Ovary (tissue), 10 donors: ENCODE measurements at places on chromosomes 7 and 10.

DNA sequence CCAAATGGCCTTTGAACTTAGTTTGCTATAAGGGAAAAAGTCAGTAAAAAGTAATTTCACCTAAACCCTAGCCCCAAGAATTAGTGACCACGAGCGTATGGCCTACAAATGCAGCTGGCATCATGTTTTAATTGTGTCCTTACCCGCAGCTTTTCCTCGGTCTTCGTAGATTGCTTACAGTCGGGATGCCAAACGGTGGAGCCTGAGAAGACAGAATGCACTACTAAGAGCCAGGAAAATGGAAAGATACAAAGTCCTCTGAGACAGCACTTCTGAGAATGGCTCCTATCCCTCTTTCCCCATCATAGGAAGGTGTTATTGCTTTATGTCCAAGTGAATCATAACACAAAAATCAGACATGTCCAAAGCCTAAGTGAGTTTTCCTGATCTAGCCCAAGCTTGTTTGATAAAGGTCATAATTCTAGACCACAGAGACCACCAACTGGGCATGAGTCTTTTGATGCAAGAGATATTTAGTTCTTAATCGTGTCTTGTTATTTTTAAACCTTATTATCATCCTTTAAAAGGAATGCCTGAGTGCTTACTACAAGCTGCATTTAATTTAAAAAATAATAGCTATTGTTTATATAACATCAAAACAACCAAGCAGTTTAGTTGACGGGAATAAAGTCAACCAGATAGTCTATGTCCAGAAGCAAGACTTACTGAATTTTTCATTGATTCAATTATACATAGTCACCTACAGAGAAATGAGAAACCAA lies 83.7 kb upstream of the AFAP1L2 start:
- no peak for DNase-seq

DNA sequence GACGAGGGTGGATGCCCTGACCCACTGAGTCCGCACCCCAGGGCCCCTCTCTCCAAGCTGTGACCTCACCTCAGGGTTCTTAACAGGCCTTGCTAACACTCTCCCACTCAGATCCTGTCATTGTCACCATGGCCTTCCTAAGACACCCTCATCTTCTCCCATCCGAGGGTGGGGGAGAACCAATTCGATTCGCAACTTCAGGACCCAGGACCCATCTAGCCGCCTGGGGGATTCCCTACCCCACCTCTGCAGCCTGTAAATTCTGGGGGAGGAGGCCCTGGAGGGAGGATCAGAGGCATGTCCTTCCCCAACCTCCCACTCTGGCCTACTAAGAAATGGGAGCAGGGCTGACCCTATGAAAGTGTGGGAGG lies 17.4 kb downstream of the TRIM8 start:
- DNase-seq: no peak

DNA sequence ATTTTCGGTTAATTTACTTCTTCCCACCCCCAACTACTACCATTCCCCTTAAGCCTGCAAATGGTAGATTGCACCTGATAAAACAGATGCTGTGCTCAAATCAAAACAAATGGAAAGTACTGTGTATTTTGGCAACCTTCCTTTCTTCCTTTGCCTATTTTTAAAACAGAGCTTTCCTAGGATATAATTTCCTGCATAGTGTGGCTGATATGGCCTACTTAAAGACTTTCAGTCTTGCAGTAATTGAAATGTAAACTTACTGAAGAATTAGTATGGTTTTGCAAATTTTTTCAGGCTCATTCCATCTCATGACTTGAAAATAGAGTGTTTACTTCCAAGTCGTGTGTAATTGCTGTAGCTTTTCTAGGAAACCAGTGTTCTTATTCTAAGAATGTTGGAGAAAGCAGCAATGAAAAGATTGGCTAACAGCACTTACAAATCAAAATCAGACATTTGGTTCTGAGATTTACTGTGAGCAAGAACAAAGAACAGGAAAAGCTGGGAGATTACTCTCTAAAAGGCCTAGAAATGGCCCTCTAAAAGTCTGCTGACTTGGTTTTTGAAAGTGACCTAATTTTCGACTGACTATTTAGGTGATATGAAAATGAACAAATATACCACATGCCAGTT lies 52.0 kb downstream of the REEP3 start:
- DNase-seq: no peak

GRCh38 chr10:117148284-117148683 lies 10.2 kb upstream of the VAX1 start:
- DNase-seq: no peak

DNA sequence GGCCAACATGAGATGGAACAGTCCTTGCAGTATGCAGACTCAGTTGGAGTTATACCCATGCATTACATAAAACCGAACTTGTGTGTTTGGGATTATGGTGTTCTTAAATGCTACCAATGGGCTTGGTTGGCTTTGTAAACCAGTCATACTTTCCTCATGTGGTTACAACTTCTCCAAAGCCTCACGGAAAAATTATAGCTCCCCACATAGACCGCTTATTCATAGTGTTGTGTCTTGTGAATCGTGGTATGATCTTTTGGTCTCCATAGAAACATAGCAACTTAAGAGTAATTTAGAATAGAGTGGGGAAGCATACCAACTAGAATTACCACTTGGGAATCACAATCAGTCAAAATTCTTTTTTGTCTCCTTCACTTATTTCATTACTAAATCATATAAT lies 112.3 kb upstream of the FZD1 start:
- DNase-seq: no peak

- no peak for DNase-seq
Measured at GRCh38 chr7:33536398-33537103, 368.8 kb upstream of the BMPER start.

GRCh38 chr10:22344781-22345300 lies 455 bp upstream of the SPAG6 start:
- DNase-seq: no peak

GRCh38 chr7:47902013-47902412 lies 46.3 kb downstream of the PKD1L1 start:
- no peak for DNase-seq

DNA sequence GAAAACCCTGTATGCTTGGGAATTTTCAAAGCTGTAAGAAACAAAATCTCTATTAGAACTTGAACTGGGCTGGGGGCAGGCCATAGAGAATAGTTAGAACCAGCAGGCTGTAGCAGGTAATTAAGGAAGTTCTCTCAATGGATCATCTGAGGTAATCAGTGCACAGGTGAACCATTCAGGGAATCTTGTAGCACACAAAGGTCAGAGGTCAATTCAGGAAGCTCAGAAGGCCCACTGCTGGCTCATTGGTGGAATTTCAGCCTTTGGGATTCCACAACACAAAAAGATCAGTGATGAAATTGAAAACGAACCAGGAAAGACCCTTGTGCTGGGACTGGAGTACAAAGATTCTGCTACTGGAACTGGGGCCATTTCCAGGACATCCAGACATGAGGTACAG lies 82.0 kb downstream of the TMEM168 start:
- no peak for DNase-seq

DNA sequence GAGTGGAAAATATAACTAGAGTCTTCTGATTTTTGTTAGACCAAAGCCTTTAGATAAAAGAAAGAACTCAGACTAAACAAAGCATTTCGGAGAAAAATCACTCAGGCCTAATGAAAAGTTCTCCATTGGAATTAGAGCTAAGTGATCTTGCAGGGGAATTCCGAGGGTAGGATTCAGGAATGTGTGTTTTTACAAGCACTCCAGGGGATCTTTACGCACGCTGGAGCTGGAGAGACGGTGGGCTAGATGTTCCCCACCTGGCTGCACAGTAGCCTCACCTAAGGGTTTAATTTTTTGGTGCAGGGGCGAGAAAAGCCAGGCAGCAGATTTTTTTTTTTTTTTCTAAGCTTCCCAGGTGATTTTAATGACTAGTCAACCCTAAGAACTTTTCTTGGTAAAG lies 7.9 kb upstream of the PAPSS2 start:
- DNase-seq: no peak
